T-helper 2 cell (primary cell): ENCODE measurements at places on chromosomes 12 and 14.

GRCh38 chr14:55710506-55711041 lies 130.6 kb downstream of the KTN1 start:
- no peak for DNase-seq

GRCh38 chr12:6250343-6250742 lies 50.1 kb downstream of the CD9 start:
- DNase-seq = no peak

DNA sequence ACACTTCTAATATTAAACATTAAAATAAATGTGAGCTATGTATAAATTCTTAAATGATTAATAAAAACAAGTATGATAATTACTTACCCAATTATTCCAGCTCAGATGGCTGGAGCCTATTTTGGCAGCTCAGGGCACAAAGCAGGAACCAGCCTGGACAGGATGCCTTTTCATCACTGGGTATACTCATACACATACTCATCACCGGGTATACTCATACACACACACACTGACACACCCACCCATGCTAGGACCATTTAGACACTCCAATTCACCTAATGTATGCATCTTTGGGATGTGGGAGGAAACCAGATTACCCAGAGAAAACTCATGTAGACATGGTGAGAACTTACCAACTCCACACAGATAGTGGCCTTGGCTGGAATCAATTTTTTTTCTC lies 57.9 kb upstream of the CNOT2 start:
- no peak for DNase-seq

- no peak for DNase-seq
Observed at GRCh38 chr12:4909734-4910501, at the start of gene KCNA1. Gene KCNA1 (plus strand): TSS chr12:4909905. CDS start chr12:4911379, 1,474 bp downstream.

GRCh38 chr12:120012067-120012621 lies 23.1 kb downstream of the BICDL1 start:
- DNase-seq = peak; percentile 31

GRCh38 chr12:121128908-121129810 lies 3.5 kb upstream of the P2RX7 start:
- peak; percentile 70 for DNase-seq
